ENCODE measurements at places on chromosomes 11 and 22. TPM values are rescaled to one million over a fixed set of nuclear protein-coding genes. Genes with fewer than 3 reads are reported as not detected.

MMP27 gene
- not detected for total RNA-seq

MYO7A gene
- 0.24 TPM for total RNA-seq

BAIAP2L2 gene
- 0.21 TPM for total RNA-seq

IGSF9B gene
- under 0.01 TPM for total RNA-seq

APOA4 gene
- total RNA-seq, result not detected

TTC36 gene
- 1.1 TPM for total RNA-seq

TUB gene
- total RNA-seq, result 0.21 TPM

EI24 gene
- total RNA-seq, result 165 TPM

C11orf16 gene
- total RNA-seq, result not detected

BTBD18 gene
- total RNA-seq, result under 0.01 TPM

ELF5 gene
- 0.43 TPM for total RNA-seq

HORMAD2 gene
- not detected for total RNA-seq

SYT7 gene
- total RNA-seq, result 17.6 TPM

POU2F3 gene
- 0.24 TPM for total RNA-seq

ANO9 gene
- 7.7 TPM for total RNA-seq

RBFOX2 gene
- total RNA-seq, result 85.3 TPM

DDX25 gene
- 0.24 TPM for total RNA-seq

SCARF2 gene
- total RNA-seq, result 0.43 TPM

ZNF70 gene
- total RNA-seq, result 1.9 TPM

LRFN4 gene
- 26.7 TPM for total RNA-seq

MRGPRX4 gene
- total RNA-seq, result not detected
